ENCODE measurements at places on chromosomes 16 and 17.

DNA sequence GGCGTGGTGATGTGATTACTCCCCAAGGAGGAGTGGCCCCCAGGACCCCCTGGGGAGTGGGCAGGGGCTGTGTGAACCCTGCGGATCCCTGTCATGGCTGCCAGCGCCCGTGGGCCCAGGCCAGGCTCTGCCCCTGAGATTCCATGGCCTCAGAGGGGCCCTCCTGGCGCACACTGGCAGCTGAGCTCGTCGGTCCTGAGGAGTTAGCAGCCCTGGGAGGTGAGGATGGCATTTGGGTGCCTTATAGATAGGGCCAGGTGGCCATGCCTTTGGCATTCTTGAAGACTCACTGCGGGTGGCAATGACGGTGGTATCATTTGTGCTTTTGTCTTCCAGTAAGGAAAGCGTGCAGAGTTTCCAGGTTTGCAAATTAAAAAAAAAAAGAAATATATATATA, 146.8 kb upstream of the GSE1 start:
- DNase-seq = no peak

GRCh38 chr17:65355246-65355645, 206.2 kb downstream of the AXIN2 start:
- DNase-seq = no peak

DNA sequence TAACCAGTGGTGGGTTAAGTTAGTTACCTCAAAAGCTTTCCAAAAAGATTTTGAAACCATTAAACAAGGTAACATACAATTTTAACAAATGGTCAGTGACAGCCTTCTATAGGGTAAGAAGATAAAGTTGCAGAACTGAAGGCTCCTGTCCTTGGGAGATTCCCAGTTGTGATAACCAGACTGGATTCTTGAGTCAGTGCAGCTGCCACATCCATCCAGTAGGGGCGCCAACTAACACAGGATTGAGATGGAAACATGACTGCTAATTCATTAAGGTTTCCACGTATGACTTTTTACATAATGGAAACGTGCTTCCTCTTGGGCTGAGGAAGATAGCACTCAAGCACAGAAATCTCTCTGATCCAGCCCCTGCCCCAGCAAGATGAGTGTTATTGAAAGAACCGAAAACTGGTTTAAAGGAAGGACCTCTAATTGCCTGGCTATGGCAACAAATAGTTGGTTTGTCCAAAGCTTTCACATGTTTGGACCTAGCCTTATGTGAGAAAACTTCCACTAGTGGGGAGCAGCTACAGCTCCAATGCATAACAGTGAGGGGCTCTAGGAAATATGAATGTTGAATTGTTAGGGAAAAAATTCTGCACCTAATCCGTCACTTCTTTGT, 269.8 kb upstream of the MYOCD start:
- DNase-seq = no peak

- DNase-seq = no peak
These were observed 2.8 kb downstream of the KRT10 start for GRCh38 chr17:40819528-40820125.

GRCh38 chr16:51967646-51968045, 579.3 kb downstream of the TOX3 start:
- DNase-seq = no peak

DNA sequence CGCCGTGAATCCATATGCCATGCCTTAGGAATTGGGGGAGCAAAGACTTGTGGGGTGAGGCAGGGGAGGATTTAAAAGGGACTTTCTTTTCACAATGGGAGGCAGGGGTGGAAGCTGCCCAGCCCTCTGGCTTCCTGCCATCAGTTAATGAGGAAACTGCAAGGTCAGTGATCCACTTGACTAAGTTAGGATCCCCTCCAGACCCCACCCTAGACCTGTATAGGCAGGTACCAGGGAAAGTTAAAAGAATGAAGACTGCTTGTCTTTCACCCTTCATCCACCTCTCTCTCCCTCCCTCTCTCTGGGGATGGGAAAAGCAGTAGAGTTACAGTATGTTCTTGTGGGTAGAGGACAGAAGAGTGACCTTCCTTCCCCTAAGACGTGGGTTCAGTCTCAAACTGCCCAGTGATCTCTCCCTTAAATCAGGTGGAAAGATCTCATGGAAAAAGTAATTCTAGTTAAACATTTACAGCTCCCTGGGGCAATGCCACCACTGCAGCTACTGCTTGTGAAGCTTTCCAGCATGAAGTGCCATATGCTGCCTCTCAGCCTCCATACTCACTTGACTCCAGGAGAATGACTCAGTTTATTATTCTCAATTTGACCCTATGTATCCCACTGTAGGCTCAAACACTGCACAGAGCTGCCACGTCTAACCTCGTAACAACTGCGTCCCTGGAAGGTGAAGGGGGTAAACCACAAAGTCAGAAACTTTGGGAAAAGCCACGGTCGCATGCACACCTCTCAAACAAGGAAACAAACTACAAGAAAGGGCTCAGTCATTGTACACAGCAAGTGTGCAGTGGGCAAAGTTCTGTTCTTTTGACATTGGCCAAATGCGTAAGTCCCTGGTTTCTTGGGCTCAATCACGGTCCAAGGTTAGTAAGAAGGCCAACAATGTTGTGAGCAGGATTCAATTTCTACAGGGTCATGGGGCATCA, 1.2 kb downstream of the COA3 start:
- no peak for DNase-seq

- no peak for DNase-seq
These were observed 17.1 kb upstream of the CD300A start for GRCh38 chr17:74449306-74449705.

- no peak for DNase-seq
These were observed 6.8 kb upstream of the CNOT1 start for GRCh38 chr16:58636466-58636865.

GRCh38 chr16:1425616-1426370, 5.1 kb upstream of the PERCC1 start:
- no peak for DNase-seq

- DNase-seq = no peak
These were observed 4.6 kb upstream of the PYDC1 start for GRCh38 chr16:31221357-31222160.

Data from stimulated activated CD8-positive, alpha-beta memory T cell treated with anti-CD3 and anti-CD28 coated beads, Interleukin-7, amount 100 ng/mL, for 48 hours (primary cell).